ENCODE measurements at places on chromosomes 1 and 21. TPM values are rescaled to one million over a fixed set of nuclear protein-coding genes. Genes with fewer than 3 reads are reported as not detected.
A peak's percentile ranks its signal among the peaks of the same experiment; 100 is the strongest.

SLC2A5 gene
- total RNA-seq, result 2.8 TPM

- no peak for DNase-seq
Observed at GRCh38 chr1:197896301-197896700, 6.1 kb upstream of the C1orf53 start.

DNA sequence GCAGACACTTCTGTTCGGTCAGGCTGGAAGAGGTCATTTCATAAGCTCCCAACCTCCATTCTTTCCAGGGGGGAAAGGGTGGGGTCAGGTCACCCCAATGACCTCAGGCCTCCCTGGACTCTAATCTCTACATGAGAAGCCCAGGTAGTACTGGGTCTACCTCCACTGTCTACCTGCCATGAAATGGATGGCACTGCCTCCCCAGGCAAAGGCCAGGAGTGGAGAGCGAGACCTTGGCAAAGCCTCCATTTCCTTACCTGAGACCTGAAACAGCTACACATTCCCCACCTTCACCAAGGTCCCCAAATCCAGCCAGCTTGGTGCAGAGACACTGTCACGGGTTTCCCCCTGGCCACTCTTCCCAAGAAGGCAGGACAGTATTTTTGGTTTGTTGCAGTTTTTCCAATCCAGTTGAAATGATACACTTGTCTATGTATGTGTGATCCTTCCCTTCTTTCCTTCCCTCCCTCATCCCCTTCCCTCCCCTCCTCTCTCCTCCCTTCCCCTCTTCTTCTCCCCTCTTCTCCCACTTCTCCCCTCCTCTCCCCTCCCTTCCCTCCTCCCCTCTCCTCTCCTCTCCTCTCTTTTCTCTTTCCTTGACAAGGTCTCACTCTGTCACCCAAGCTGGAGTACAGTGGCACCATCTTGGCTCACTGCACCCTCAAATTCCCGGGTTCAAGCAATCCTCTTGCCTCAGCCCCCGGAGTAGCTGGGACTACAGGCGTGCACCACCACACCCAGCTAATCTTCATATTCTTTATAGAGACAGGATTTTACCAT, 16.1 kb downstream of the BTG2 start:
- no peak for DNase-seq

DNA sequence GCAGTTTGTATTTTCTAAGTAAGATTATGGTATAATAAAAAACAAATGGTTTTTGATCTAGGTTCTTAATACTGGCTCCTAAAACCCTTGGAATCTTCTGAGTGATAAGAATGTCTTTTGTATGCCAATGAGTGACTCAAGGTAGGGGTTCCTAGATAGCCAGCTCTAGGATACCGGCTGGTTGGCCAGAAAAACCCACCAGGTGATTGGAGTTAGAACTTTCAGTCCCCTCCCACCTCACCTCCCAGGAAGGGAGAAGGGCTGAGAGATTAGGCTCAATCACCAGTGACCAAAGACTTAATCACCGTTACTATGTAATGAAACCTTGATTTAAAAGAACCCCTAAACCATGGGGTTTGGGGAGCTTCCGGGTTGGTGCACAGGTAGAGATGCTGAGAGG, 8.7 kb upstream of the BRDT start:
- DNase-seq, result no peak

DNA sequence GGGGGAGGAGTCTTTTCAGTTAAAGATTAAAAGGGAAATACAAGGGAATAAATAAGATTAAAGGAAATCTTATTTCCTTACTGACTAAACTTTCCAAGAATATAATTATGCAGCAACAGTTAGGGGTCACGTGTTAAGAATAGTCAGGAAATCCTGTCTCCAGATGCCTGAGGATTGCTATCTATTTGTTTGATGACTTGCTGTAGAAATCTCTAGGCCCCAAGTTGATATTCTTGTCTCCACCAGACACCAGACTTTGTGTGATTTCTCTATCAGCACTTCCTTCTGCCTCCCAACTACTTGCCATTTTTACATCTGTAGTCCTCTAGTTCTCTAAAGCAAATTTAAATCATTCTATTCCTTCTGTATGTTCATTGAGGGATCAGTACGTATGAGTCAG, 77.5 kb downstream of the RPAP2 start:
- no peak for DNase-seq

GRCh38 chr1:228804640-228805413, 69.5 kb downstream of the RHOU start:
- peak; percentile 70 for DNase-seq

DNA sequence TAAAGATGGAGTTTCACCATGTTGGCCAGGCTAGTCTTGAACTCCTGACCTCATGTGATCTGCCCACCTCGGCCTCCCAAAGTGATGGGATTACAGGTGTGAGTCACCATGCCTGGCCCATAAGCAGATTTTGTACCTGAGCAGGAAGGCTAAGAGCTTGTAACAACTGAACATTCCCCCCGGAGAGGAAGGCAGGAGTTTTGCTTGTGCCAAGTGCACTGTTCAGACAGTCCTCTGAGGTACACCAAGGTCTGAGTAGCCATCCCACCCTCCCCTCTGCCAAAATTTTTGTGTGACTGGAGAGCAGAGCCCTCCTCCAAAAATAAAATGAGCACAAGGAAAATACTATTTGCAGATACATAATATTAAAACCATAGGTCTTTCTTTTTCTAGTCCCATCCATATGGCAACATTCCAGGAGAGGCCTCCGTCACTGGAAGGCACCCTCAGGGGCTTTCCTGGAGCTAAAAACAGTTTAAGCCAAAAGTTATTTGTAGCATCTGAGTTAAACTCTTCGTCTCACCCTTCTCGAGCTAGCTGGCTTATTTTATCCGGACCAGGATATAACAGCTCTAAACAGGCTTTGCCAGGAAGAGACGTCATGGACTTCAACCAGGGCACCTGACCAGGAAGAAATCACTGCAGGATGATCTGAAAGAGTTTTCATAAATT, 27.2 kb downstream of the CAPN2 start:
- DNase-seq, result peak; percentile 11

CHRNB2 gene
- total RNA-seq, result 0.21 TPM

GRCh38 chr1:89483010-89483756, 41.4 kb upstream of the LRRC8B start:
- peak; percentile 71 for DNase-seq

- DNase-seq, result peak; percentile 80
Observed at GRCh38 chr21:39612233-39613040, at the start of gene B3GALT5. Gene B3GALT5 (plus strand): TSS chr21:39612940. CDS start chr21:39660560, 47,620 bp downstream.

UHMK1 gene
- total RNA-seq, result 63.0 TPM

ARHGAP30 gene
- 10.5 TPM for total RNA-seq

OSCP1 gene
- total RNA-seq, result 28.6 TPM

DNA sequence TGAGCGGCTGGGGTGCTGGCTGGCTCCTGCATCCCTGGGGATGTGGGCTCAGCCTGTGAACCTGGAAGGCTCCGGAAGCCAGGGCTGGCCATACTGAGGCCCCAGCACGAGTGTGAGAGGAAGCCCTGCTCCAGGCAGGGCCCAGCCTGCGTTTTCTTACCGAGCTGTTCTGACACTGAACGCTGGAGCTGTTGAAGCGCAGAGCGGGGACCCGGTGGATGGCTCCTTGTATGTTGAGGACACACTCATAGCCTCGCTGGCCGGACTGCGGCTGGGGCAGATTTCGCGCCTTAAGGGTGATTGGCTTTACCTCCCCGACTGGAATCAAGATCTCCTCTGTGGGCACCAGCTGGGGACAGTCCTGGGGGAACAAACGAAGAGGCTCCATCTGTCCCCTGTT, 160.0 kb downstream of the PLXNA2 start:
- DNase-seq, result no peak

GRCh38 chr1:15950302-15950701, 25.6 kb downstream of the ZBTB17 start:
- no peak for DNase-seq

DNA sequence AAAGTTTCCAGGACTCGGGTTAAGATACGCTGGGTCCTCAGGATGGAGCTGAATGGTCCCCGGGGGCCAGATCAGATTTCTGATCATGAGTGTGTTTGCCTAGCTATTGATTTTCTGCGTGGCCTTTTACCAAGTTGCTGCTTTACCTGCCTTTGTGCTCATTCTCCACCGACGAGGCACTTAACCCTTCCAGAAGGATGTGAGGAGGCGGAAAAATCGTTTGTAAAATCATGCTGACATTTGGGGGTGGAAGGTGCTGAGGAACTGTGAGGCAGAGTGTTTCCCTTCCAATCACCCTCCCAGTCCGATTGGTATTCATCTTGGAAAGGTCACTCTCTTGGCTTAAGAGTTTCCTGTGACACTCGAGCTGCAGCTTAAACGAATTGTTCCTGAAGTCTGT, 337.1 kb upstream of the KAZN start:
- DNase-seq, result no peak

- DNase-seq, result no peak
Observed at GRCh38 chr1:229836324-229836723, 210.3 kb downstream of the URB2 start.

- no peak for DNase-seq
Observed at GRCh38 chr1:158153746-158154444, 26.8 kb upstream of the CD1D start.

PERM1 gene
- total RNA-seq, result 0.15 TPM

GRCh38 chr1:165717918-165718515, 19.7 kb upstream of the ALDH9A1 start:
- DNase-seq, result peak; percentile 73

APOBEC4 gene
- 5.3 TPM for total RNA-seq

DNA sequence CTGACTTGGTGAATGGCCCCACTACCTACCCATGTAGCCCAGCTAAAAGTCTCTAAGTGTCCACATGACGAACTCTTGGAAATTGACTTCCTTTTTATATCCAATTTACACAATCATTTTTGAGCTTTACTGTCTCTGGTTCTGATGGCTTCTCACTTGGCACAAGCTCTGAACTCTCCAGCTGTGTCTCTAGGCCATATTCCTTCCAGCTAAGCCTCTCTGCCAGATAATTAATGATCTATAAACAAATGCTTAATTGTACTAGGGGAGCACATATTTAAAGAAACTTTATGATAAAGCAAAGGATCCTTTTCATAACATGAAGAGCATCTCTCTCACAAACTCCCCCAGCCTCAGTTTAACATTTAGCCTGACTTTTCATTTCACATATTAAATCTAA, 16.3 kb upstream of the BEND5 start:
- peak; percentile 73 for DNase-seq

APH1A gene
- 95.0 TPM for total RNA-seq

SLAMF1 gene
- total RNA-seq, result 0.95 TPM

- no peak for DNase-seq
Observed at GRCh38 chr1:237197470-237198425, 155.8 kb downstream of the RYR2 start.

RIPK4 gene
- total RNA-seq, result 21.6 TPM

AMPD2 gene
- total RNA-seq, result 57.4 TPM

DNA sequence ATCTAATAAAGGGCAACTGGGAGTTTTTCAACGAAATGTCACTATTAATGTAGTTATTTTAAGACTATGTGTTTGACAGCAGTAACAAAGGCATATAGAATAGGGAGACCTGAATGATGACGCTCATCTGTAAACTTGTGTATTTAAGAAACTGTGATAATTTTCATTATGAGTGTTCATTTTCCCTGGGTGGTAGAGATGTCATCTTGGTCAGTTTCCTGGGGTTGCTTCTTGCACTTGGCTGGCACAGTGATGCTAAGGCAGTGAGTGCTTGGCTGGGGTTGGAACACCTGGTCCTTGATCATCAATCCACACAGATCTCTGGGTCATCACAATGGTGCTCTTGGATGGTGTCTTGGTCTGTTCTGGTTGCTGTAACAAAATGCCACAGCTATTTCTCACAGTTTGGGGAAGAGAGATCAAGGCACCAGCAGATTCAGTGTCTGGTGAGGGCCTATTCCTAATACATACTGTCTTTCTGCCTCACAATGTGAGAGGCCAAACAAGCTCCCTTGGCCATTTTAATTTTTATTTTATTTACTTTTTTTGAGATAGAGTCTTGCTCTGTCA, 7.9 kb upstream of the SMYD2 start:
- no peak for DNase-seq

AADACL4 gene
- total RNA-seq, result not detected

DNA sequence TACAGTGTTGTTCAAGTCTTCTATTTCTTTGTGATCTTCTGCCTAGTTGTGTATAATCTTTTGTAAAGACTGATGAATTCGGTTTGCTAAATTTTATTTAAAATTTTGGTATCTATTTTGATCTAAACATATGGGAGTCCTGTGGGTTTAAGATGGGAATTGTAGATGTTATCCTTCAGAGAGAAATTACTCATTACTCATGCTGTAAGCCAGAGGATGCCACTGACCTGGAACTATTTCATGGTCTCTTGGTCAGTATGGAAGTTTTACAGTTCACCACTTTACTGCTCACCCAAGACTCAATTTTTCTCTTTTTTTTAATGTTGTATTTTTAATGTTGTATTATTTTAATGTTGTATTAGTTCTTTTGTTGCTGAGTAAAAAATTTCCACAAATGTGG, 138.6 kb upstream of the B3GALT2 start:
- no peak for DNase-seq

- DNase-seq, result no peak
Observed at GRCh38 chr21:42798106-42798505, 81.2 kb downstream of the WDR4 start.

DNA sequence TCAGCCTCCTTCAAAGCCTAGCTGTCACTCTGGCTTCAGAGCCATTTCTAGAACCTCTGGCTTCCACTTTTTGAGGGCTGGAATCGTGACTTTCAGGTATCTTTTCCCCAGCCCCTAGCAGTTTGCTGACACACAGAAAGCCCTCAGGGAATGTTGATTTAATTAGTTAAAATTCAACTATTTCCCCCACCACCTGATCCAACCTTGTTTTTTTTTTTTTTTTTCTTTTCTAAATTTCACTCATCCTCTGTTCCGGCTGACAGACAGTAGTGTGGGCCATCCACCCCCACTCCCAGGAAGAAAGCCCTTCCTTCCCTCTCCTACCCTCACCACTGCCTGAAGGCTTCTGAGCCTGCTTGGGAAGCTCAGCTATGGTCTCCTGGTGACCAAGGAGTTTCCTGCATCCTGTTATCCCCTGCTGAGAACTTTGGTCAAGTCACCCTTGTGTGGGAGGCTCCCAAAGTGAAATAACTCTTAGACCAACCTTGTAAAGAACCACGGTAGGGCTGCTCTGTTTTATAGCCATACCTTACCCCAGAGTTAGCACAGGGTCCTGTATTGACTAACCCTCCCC, 29.4 kb downstream of the KCNJ6 start:
- no peak for DNase-seq

DNA sequence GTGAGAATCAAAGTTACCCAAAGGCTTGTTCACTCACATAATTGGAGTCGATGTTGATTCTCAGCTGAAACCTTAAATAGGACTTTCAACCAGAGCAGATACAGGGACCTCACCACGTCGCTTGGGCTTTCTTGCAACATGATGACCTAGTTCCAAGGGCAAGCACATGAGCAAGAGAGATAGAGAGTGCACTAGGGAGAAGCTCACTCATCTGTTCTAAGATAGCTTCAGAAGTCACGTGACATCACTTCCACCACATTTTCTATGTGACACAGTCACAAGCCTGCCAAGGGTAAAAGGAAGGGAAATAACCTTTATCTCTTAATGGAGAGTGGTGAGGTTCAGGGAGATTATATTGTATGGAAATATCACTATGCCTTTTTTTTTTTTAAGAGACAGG, 470.1 kb upstream of the PLXNA2 start:
- DNase-seq, result no peak

DNA sequence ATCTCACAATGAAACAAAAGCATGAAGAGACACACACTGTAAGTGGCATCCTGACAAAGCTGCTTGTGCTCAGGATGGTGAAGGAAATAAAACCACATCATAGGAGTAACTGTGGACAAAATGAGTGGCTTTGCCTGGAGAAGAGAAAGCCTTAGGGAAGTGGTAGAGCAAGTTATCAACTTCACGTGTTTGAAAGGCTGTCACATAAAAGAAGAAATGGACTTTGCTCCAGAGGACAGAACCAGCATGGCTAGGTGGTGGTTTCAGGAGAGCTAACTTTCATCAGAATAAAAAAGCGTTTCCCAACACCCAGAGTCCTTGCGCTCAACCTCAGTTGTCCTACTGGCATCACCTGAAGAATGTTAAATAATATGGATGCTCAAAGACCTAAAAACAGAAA, 139.9 kb downstream of the SETD4 start:
- no peak for DNase-seq

MTARC1 gene
- 22.3 TPM for total RNA-seq

All from lung (tissue), 17 donors.